M059J (cell line): ENCODE measurements at places on chromosomes 1 and 21.

GRCh38 chr1:207495801-207496792 lies at the start of gene CR1:
CR1 (plus strand) TSS chr1:207496157; CDS start chr1:207496268, 111 bp downstream.
- DNase-seq, result no peak

GRCh38 chr1:44713321-44713781 lies 17.6 kb downstream of the RNU5D-1 start:
- DNase-seq, result peak; percentile 39

- DNase-seq, result no peak
Measured at GRCh38 chr1:161046605-161047228, 940 bp upstream of the USF1 start.

GRCh38 chr1:18475234-18475905 lies 5.4 kb upstream of the KLHDC7A start:
- DNase-seq, result no peak

GRCh38 chr1:196181594-196181878 lies 426.7 kb downstream of the KCNT2 start:
- DNase-seq, result no peak

GRCh38 chr21:16752475-16752857 lies 760.4 kb upstream of the CXADR start:
- no peak for DNase-seq

DNA sequence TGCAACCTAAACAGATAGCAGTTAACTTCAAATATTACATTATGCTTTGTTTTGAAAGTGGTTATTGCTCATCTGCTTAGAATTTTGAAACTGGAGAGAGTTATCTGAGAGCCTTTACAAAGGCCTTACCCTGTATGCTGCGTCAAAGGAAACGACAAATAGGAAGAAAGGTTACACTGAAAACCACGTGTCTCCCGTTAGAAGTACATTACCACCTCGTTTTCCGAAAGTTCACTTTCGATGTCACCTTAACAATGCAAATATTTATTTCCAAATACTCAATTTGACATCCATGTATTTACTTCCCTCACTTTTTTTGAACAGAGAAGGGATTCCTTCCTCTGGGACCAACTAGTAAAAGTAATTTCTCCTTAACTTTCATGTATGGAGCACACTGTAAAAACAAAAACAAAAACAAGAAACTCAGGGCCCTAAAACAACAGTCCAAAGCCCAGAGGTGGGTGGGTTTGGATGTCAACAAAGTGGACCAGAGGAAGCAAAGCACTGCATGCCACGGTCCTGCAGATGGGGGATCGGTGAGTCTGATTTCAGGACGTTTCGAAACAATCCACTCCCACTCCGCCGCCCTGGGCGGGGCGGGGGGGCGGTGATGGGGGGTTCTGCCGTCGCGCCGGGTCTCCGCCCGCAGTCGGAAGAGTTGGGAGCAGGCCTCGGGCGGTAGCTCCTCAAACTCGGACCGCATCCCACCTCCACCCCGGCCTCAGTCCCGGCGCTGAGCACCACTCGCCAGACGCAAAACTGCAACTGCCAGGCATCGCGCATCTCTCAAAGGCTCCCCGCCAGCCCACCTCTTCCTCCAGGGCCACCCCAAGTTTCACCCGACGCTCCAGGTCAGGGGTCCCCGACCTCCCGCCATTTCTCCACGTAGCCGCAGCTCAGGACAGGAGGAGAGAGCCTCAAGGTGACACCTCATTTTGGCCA lies 841 bp downstream of the ADSS2 start:
- DNase-seq, result peak; percentile 62

DNA sequence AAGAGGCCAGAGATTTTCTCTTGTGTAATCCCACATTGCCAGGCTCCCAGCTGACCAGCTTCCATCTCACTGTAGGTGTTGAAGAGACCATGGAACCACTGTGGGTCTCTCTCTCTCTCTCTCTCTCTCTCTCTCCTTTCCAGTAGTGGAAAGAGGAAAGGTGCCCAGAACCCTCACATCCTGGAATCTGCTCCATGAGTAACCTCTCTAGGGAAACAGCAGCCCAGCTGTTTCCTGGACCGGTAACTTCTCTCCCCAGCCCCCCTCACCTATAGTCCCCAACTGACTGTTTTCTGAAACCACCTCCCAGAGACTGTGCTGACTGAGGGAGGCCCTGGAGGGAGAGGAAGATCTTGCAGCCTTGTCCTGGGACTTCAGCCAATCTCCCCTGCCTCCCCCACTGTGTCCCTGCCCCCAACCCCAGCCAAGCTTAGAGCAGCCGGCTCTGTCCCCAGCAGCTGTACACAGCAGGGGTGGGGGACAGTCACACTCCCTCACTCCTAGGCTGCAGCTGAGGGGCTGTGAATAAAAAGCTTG lies 20.6 kb upstream of the SLC45A3 start:
- DNase-seq, result no peak

- no peak for DNase-seq
Measured at GRCh38 chr1:167789501-167789900, 67.7 kb downstream of the MPZL1 start.

GRCh38 chr1:236143104-236143948 lies 987 bp downstream of the GPR137B start:
- no peak for DNase-seq

DNA sequence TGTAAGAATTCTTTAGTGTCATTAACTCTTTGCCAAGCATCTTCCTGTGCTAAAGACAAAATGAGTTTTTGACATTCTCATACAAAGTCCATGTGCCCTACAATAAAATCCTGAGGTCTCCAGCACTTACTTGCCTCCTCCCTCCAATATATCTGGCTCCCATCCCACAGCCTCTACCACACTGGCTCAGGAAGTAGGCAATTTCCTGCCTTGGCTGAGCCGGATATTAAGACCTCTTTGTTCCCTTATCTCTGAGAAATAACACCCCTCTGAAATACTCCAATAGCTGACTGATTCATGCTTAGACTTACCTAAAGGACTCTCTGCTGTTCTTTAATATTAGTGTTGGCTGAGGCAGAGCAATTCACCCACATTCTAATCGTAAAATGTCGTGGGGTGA lies 37.6 kb upstream of the GORAB start:
- DNase-seq, result peak; percentile 68
